T-helper 2 cell treated with Interferon-gamma antibody and Interleukin-4, amounts not matched to agents 5 μg/mL and 100 μg/mL, for 36 hours (primary cell): ENCODE measurements at places on chromosomes 3 and 15.

DNA sequence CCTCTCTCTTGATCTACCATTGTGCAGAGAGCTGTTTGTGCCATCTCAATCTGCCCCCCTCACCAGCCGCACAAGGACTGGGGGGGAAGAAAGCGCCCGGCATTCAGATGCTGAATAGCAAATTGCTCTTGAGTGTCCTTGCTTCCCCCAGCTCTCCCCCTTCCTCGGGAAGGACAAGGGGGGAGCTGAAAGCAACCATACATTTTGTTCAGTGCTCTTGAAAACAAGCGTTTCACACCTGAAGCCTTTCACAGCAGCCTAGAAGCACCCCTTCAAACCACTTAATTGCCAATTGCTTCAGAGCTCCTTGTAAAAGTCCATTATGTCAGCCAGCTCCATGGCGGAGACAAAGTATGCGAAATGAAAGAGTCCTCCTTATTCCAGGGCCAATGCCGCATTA, 540.1 kb downstream of the NR2F2 start:
- DNase-seq: no peak

- no peak for DNase-seq
These were observed 115.6 kb downstream of the SENP2 start for GRCh38 chr3:185701611-185702261.

- no peak for DNase-seq
These were observed 37.9 kb downstream of the GOLGA6A start for GRCh38 chr15:74044267-74045110.

- no peak for DNase-seq
These were observed 3.7 kb downstream of the SETMAR start for GRCh38 chr3:4306860-4307259.

- DNase-seq: no peak
These were observed 94.5 kb downstream of the WNT7A start for GRCh38 chr3:13785351-13785750.

DNA sequence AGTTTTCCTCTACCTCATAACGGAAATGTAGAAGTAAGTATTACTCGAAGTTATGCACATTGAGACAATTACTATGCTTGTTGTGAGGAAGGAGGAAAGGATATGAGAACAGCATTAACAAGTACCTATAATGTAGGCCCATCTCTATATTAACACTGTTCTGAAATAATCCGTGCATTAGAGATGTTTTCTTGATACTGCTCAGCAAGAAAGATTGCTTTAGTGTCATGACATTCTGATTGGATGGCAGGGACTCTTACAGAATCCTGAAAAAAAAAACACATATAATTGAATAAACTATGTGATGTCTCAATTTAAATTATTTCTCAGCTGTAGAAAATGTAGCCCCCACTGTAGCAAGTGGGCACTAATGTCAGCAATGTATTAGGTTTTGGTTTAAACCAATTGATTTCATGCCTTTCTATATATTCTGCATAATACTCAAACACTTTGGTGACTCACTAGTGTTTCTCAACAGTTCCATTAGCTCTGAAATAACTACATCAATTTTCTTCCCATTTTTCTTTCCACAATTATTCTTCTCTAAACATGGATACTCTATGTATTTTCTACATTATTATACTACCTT, 598.3 kb upstream of the BCHE start:
- no peak for DNase-seq

- DNase-seq: no peak
These were observed 10.2 kb downstream of the CHRD start for GRCh38 chr3:184389935-184390528.

- DNase-seq: no peak
These were observed 172.4 kb upstream of the IQSEC1 start for GRCh38 chr3:13245615-13245978.

- DNase-seq: no peak
These were observed 88.9 kb downstream of the SUCNR1 start for GRCh38 chr3:151962352-151962751.

DNA sequence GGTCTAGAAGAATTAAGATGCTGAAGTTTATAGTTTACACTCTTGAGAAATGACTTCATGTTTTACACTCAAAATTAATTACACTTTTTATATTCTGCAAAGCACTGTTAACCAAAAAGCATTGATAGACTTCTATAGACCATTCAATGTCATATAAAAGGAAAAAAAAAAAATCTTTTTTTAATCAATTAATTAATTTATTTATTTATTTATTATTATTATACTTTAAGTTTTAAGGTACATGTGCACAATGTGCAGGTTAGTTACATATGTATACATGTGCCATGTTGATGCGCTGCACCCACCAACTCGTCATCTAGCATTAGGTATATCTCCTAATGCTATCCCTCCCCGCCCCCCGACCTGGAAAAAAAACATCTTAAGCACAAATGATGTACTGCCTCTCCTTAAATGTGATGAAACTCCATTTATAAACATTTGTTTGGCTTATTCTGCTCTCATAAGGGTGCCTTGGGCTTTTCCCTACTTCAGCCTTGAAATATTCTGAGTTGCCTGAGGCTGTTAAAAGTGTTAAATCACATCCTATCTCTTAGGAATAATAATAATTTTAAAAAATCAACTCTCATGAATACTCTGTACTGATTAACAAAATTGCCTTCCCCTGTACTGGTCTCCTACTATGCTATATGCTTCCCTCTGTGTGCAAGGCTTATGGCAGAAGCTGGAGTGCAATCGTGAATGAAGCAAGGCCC, 466.9 kb downstream of the SOX2 start:
- DNase-seq: no peak

- no peak for DNase-seq
These were observed 21.9 kb downstream of the ATOSA start for GRCh38 chr15:52657338-52657737.

GRCh38 chr15:63504979-63505841, 817 bp downstream of the USP3 start:
- peak; percentile 50 for DNase-seq

GRCh38 chr3:123319760-123320159, 118.0 kb downstream of the SEC22A start:
- DNase-seq: no peak

GRCh38 chr3:153753035-153753434, 368.2 kb upstream of the ARHGEF26 start:
- DNase-seq: no peak

DNA sequence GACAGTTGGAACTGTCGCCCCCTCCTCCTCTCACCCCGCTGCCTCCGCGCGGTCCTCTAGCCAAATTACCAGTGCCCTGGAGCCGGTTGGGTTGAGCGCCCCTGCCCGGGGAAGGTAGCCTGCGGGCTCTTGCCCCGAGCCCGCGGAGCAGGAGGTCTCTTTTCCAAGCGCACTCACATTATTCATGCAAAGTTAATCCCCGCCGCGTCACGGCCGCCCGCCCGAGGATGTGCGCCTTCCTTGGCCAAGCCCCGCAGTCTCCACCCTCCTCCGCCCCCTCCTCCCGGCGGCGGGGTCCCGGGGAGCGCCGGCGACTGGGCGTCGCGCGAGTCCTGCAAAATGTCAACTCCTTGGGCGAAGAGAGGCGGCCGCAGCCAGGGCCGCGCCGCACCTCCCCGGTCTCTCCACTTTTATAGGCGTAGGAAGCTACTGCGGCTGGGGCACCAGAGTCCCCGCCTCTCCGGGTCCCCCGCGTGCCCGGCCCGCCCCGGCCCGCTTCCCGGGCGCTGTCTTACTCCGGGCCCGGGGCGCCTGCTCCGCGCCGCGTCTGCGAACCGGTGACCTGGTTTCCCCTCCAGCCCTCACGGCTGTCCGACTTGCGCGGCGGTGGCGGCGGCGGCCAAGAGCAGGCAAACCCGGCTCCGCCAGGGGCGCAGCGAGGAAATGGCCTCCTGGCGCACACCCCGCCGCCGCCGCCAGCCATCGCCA, at the start of gene THRB:
THRB (minus strand) TSS at position 233 of the 708 bp plus-strand sequence.
- no peak for DNase-seq
